NCI-H526 (cell line): ENCODE measurements at places on chromosomes 4 and X.

DNA sequence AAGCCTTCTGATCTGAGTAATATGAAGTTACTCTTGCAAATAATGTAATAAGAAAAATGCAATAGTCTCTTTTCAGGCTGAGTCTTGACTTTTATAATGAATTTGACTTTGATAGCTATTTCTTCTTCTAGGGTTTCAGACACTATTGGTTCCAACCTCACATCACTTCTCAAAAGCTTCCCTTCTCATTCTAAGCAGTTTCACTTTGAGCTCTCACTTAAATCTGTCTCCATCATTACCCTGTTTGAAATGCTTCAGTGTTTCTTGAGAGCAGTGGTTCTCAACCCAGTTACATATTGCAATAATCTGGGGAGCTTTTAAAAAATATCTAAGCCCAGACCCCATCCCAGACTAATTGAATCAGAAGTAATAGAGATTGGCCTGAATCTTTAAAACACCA is 40.5 kb upstream of the BMP2K start:
- DNase-seq = no peak

DNA sequence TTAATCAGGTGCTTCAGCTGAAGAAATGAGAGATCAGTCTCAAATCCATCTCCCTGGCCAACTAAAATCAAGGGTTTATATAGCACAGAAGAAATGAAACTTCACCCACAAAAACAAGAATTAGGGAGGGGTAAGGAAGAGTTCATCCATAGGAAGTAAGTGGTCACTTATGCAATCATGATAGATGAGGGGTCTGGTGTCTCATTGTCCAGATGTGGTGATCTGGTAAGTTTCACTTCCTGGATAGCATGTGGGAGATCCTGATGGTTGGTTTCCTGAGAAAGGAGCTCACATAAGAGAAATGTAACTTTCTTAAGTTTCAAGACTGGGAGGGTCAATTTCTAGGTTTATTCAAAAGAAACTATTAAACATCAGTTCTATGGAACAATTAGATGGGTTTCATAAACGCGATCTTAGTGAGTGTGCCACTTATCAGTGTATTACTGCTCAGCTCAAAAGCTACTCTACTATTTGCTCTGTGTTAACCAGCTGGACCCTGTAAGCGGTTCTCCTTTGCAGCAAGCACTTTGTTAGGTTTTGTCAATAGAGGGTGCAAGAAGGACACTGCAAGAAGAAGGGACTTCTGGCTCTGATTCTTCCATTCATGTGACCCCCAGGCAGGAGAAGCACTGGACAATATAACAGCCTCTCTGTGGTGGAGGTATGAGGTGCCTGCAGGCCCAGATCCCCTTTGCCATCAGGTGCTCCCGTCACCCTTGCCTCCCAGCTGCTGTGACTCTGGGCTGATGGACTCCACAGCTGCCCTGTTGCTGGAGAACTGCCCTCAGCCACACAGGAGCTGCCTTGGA is 35.4 kb upstream of the HPSE start:
- no peak for DNase-seq

GRCh38 chrX:100479329-100479728 is 69.3 kb upstream of the PCDH19 start:
- no peak for DNase-seq

- no peak for DNase-seq
These were observed 30.3 kb downstream of the CCKAR start for GRCh38 chr4:26459756-26460530.

DNA sequence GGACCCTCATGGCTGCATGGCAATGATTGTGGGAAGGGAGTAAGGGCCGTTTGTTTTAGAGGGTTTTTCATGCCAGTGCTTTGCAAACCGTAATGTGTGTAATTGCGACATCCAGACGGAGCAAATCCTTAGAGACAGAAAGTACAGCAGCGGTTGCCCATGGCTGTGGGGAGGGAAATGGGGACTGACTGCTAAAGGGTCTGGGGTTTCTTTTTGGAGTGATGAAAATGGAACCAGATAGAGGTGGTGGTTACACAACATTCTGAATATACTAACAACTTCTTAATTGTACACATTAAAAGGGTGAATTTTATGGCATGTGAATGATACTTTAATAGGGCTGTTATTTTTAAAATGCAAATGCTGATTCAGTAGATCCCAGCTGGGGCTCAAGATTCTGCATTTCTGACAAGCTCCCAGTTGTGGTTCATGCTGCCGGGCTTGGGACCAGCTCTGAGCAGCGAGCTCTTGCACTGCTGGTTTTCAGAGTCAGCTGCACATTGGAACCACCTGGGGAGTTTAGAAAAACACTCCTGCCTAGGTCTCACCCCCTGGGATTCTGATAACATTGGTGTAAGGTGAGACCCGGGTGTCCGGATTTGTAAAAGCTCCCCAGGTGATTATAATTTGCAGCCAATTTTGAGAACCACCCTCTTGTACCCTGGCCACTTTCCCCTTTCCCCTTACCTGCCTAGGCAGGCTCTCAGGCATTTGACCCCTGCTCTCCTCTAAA is 47.7 kb downstream of the PRPS1 start:
- DNase-seq = peak; percentile 69

- DNase-seq = no peak
These were observed 4.3 kb downstream of the CXCL9 start for GRCh38 chr4:76003035-76003434.

- no peak for DNase-seq
These were observed 61.3 kb downstream of the AR start for GRCh38 chrX:67604979-67605703.

DNA sequence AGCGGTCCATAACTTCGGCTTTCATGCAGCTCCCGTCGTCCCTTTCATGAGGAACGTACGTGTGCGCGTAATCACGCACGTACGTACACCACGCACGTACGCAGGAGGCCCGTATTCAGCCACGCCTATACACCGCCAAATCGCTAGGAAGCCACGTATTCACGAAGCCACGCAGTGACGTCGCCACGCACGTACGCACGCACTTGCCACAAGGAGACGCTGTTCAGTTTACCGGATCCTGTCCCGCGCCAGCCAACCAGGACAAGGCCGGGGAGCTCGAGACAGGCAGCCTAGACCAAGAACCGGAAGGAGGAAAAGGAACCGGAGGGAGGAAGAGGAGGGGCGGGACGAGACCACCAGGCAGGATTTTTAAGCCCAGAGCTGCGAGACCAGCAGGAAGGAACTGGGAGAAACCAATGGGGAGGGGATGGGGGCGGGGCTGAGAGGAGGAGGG is at the start of gene EOLA2:
EOLA2 (minus strand) TSS at position 65 of the 454 bp plus-strand sequence. CDS start 4,617 bp downstream, outside the sequence.
- DNase-seq = peak; percentile 97

DNA sequence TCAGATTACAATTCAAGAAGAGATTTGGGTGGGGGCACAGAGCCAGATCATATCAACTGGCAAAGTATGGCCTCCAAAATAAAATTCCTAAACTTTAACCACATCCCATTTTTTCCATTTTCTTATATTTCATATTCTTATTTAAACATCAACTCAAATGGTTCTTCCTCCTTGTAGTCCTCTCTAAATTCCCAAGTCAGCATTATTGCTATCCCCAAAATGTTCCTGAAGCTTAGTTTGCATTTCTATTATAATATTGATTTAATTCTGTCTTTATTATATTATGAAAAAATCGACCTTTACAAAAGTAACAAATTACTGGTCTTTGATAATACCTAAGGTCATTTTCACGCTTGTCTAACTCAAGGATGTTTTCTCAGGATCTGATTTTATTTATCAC is 67.5 kb downstream of the NPY1R start:
- DNase-seq = no peak

- no peak for DNase-seq
These were observed 74.4 kb downstream of the SEC24D start for GRCh38 chr4:118761397-118762016.

- DNase-seq = no peak
These were observed 339.7 kb upstream of the NWD2 start for GRCh38 chr4:36904823-36905222.

GRCh38 chr4:145774473-145774872 is 94.5 kb downstream of the C4orf51 start:
- DNase-seq = no peak

DNA sequence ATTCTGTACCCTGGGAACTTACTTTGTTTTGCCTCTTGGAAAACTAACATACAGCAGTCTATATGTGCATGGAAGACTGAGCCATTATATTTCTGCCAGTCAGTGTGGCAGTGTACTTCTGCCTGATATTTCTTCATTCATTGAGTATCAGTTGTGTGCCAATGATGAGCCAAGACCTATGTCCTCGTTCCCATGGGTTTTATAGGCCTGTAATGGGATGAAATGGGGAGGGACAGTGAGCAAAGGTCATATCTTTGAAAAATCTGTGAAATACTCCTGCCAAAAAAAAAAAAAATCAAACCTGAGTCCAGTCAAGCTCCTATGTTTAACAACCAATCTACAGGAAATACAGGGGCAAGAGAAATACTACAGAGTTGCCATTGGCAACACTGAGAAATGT is 9.1 kb downstream of the NSD2 start:
- no peak for DNase-seq

DNA sequence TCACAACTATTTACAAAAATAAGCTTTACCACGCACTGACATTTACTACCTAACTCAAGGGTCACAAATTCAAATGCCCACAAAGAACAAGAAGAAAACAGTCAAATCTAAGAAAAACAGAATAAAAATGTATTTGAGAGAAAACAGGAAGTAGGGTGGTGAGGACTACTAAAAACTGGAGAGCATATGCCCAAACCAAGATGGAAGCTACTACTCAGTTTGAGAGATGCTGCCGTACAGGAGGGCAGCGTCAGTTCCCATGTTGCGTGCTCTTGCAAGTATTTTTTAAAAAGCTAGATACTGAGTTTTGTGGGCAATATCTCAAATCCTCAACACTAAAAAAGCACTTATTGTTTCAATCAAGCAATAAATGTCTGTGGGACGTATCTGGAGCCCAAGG is 16.2 kb downstream of the HNRNPD start:
- no peak for DNase-seq

DNA sequence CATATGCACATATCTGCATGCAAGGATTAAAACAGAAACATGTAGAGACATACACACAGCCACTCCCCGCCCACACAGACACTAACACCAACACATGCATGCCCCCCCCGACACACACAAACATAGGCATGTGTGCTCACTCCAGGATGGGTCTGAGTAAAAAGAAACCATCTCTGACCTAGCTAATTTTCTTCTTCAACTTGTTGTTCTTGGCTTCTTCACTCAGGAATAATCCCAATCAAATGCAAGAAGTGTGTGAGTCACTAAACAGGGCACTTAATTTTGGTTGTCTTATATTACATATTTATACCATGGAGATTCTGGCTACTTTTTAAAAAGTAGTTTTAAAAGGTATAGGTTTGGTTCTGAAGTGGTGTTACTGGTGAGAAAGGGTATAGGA is 28.3 kb downstream of the ENOX2 start:
- DNase-seq = no peak

GRCh38 chr4:130600706-130601105 is 1504.8 kb downstream of the C4orf33 start:
- DNase-seq = no peak

- no peak for DNase-seq
These were observed 909.0 kb downstream of the CENPC start for GRCh38 chr4:66636349-66636748.

- DNase-seq = no peak
These were observed 549.9 kb upstream of the AMOT start for GRCh38 chrX:113390531-113390930.

- DNase-seq = no peak
These were observed 77.4 kb downstream of the MTMR1 start for GRCh38 chrX:150770623-150771022.

DNA sequence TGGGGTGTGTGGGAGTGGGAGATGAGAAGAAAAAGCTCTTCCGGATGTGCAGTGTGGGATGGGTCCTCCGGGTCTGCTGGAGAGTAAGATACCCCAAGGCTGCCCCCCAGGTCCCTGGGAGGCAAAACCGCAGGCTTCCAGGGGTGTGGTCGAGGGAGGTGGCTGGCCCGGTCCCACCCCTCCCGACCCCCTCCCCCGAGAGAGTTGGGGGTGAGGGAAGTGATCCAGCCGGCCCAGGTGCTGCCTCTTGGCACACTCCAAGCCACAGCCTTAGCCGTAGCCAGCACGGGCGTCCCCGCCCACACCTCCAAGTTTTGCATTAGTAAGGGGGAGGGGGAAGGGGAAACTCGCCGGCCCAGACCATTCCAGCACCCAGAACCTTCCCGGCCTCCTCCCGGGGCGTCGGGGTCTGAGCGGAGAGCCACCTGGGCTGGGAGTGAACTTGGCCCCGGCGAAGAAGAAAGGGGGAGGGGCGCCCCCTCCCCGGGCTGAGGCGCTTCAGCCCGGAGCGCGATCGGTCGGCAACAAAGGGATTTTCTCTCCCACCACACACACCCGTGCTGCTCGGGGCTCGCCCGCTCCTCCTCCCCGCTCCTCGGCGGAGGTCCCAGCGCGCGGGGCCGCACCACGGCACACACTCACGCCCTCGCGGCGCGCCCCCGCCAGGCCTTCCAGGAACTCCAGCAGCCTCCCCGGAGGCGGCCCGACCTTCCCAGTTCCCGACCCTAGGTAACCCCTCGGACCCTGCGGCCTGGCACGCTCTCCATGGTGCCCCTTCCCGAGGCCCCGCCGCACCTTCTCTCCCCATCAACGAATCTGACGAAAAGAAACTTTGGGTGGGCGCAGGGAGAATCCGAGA is 14.4 kb downstream of the BCOR start:
- DNase-seq = peak; percentile 77

GRCh38 chrX:153410373-153410772 is 899 bp upstream of the ZFP92 start:
- DNase-seq = no peak

DNA sequence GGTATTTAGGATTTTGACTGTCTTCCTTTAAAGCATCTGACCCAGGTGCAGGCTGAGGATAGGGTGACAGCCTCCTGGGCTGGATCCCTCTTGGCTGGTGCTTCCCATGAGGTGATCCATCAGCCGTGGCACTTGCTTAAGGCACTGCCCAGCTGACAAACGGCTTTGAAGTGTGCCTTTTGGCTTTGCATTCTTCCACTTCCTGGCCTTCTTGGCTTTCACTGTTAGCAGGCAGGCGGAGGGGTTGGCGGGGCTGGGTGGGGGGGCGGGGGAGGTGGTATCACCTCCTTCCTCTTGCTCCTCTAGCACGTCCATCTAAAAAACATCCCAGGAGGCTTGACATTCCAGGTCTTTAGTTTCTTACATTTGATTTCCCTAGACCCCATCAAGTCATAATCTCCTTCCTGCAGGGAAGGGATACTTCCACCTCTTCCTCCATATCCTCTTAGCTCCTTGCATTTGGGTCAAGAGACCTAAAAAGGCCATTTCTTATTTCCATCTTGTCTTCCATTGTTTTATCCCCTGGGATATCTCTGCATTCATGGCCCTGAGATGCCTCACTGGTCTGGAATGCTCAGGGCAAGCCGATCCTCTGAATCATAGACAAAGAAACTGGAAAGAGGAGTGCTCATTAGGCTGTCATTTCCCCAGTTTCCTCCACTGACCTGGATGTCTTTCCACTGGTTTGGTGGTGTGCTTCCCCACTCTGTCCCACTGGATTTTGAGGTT is 11.3 kb upstream of the APLN start:
- no peak for DNase-seq

DNA sequence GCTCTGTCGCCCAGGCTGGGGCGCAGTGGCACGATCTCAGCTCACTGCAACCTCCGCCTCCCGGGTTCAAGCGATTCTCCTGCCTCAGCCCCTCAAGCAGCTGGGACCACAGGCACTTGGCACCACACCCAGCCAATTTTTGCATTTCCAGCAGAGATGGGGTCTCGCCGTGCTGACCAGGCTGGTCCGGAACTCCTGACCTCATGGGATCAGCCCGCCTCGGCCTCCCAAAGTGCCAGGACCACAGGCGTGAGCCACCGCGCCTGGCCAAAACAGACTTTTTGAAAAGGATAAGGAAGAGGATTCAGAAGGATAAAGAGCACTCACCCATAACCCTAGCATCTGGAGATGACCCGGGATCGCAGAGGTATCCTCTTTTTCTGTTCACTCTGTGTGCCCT is 224.5 kb upstream of the AGTR2 start:
- no peak for DNase-seq
